ENCODE measurements at places on chromosomes 2 and 18.
A peak's percentile ranks its signal among the peaks of the same experiment; 100 is the strongest.

GRCh38 chr18:3592864-3593263 lies 142.9 kb downstream of the TGIF1 start:
- no peak for DNase-seq

- DNase-seq = no peak
Observed at GRCh38 chr2:173997269-173997668, 32.1 kb upstream of the SP3 start.

DNA sequence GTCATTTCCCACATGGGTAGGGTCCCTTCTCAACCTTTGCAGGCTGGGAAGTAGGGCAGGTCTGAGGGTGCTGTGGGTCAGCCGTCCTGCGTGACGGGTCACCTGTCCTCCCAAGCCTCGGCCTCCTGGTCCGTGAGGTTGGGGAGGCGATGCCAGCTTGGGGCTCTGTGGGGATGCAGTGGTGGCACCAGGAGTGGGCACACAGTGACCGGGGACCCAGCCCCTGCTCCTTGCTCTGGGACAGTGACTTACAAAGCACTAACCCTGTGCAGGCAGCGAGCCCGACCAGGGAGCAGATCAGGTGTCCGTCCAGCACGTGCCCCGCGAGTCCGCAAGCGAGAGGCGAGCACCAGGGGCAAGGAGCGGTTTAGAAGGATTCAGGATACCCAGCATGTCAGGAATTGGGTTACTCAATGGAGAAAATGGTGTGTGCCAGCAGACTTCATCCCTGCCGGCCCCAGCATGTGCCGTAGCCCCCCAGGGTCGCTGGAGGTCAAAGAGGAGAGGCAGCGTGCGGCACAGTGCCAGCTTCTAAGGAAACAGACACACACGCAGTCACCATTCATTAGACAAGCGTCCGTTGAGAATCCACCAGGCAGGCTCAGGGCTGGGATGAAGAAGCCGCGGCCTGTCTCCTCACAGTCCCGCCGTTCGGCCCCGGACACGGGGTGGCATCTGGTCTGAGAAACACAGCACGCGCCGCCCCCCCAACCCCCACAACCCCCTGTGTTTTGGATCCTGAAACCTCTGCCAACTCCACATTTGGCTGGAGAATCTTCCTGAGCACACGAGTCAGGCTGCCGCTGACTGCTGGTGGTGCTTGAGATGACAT lies 11.7 kb downstream of the COLEC11 start:
- no peak for DNase-seq

DNA sequence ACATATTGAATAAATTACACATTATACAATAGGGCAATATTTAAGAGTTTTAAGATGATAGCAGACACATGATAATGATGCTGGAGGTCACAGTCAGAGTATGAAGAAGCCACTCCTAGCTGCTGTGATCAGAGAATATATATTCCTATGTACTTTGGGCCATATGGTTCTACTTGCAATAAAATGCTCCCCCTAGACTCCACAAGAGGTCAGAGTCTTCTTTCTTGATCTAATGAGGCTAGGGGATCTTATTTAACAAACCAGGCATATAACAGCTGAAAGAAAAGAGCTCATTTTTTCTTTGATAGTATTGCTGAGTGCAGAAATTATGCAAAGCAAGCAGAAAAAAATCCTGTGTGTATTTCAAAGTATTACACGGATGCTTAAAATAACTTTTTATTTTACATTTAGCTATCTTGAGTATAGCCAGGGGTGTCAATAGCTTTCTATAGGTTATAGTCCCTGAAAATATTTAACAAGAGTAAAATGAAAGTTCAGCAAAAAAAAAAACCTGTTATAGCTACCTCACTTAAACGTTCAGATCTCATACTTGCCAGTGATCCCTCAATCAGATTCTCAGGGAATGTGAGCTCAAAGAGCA lies 748.7 kb upstream of the CHAC2 start:
- DNase-seq = no peak

DNA sequence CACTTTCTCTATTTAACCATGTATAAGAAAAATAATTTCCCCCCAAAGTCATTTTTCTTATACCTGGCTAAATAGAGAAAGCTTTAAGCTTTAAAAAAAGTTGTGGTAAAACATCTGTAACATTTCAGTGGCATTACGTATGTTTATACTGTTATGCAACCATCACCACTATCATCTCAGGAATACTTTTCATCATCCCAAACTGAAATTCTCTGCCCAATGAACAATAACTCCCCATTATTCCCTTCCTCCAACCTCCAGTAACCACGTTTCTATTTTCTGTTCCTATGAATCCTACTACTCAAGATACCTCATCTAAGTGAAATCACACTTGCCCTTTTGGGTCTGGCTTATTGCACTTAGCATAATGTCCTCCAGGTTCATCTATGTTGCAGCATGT lies 1.7 kb upstream of the SLC3A1 start:
- DNase-seq = no peak

- DNase-seq = no peak
Observed at GRCh38 chr18:11511434-11512095, 97.8 kb upstream of the SLC35G4 start.

GRCh38 chr2:135904341-135904989 lies 28.2 kb upstream of the MCM6 start:
- DNase-seq = no peak

DNA sequence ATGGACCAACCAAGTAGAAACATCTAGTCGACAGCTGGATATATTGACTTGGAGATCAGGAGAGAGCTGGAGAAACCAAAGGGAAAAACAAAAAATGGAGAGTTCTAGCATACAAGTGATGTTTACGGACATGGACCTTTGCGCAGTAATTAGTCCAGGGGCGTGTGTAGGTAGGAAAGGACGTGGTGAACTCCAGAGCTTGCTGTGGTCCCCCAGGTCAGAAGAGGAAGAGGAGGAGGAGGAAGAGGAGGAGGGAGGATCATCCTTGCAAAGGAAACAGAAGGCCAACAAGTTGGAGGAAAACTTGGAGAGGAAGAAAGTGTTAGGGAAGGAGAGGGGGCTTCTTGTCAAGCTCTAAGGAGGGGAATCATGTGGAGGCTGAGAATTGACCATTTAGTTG lies 17.5 kb downstream of the TRAF3IP1 start:
- no peak for DNase-seq

GRCh38 chr2:181573140-181573736 lies 83.7 kb downstream of the CERKL start:
- no peak for DNase-seq

DNA sequence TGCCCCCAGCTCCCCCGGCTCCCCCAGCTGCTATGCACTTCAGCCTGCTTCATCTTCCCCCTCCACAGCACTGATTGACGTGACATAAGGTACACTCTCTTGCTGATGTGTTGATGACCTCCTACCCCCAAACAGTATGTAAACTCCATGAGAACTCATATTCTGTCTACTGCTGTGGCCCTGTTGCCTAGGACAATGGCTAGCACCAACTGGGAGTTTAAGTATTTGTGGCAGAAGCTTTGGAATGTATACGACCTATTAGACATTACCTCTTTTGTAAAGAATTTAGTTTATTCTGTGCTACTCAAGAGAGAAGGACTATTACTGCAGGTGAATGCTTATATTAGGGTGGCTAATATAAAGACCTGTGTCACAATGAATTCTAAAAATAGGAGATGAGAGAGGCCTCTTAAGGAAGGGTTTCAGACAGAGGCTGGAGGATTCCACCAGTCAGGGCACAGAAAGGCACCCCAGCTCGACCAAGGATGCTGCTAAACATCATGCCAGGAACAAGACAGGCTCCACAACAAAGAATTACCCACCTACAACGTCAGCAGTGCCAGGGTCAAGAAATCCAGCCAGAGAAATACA lies 60.6 kb downstream of the CABYR start:
- no peak for DNase-seq

DNA sequence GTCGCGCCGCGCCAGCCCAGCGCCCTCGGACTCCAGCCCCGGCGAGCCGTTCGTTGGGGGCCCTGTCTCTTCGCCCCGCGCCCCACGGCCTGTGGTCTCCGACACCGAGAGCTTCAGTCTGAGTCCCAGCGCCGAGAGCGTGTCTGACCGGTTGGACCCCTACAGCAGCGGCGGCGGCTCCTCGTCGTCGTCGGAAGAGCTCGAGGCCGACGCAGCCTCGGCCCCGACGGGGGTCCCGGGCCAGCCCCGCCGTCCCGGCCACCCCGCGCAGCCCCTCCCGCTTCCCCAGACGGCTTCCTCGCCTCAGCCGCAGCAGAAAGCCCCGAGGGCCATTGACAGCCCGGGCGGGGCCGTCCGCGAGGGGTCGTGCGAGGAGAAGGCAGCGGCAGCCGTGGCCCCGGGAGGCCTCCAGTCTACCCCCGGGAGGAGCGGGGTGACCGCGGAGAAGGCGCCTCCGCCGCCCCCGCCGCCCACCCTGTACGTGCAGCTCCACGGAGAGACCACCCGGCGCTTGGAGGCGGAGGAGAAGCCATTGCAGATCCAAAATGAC lies 1.4 kb downstream of the PHLPP1 start:
- peak; percentile 9 for DNase-seq

DNA sequence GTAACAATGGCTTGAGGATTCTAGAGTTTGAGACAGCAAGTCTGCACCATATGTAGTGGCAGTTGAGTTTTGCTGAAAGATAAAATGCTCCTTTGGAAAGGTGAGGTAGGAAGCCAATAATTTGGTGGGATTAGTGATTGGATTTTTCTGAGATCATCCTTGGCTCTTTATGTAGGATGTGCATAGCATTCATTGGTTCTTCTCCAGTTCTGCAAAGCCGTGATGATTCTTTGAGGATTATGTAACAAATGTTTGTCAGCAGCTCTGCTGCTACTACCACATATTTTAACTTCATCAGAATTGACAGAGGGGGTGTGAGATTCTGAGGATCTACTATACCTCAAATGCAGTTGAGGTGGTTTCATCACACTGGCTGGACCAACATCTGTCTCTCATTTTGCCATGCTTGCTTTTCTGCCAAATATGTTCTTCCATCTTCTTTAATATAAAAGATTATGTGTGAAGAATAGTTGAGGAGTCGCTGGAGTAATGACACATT lies 188.9 kb upstream of the RASGRP3 start:
- no peak for DNase-seq

GRCh38 chr18:12552879-12553242 lies 105.0 kb downstream of the SPIRE1 start:
- DNase-seq = no peak

GRCh38 chr2:55232084-55232862 lies at the start of the genes CLHC1 and RPS27A:
CLHC1 (minus strand) TSS chr2:55232293; CDS start chr2:55222411, 9,882 bp downstream.
RPS27A (plus strand) TSS chr2:55232688; CDS start chr2:55232825, 137 bp downstream.
- peak; percentile 90 for DNase-seq

GRCh38 chr2:144237108-144237507 lies 282.8 kb downstream of the ZEB2 start:
- no peak for DNase-seq

GRCh38 chr18:6729247-6730091 lies at the start of gene ARHGAP28:
ARHGAP28 (plus strand) TSS chr18:6729716; CDS start chr18:6729822, 106 bp downstream.
- no peak for DNase-seq

GRCh38 chr2:100527440-100528015 lies 35.3 kb upstream of the PDCL3 start:
- no peak for DNase-seq

- DNase-seq = no peak
Observed at GRCh38 chr2:208319391-208319790, 53.3 kb downstream of the PIKFYVE start.

DNA sequence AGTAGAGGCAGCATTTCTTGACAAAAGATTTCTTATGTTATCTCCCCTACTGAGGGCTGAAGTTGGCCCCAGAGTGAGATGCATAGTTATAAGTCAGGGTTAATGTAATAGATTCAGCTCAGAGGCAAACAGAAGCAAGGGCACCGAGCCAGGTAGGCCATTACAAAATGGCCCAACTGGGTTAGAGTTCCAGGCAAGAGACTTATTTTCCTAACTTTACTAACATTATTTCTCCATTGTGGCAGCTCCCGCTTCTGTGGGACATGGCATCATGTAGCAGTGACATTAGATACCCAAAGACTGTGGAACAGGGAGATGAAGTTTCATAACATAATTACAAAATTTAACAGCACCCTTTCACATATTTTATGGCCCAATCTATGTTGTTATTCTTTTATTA lies 27.1 kb downstream of the TSPYL6 start:
- DNase-seq = no peak

- DNase-seq = no peak
Observed at GRCh38 chr2:240457223-240458043, 22.0 kb downstream of the GPC1 start.

DNA sequence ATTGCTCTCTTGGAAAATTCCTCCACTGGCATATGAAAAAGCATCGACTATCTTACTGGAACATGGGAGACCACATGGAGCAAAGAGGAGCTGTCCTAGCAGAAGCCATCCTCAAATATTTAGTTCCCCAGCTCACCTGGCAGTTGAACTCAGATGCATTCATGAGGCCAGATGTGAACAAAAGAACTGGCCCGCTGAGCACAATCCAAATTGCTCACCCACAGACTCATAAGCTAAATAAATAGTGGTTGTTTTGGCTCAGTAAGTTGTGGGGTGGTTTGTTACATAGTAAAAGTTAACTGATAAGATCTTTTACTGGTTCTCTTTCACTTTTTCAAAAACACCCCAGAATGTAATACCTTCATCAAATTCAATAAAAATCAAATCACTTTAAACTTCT lies 108.6 kb upstream of the CWC22 start:
- DNase-seq = no peak

DNA sequence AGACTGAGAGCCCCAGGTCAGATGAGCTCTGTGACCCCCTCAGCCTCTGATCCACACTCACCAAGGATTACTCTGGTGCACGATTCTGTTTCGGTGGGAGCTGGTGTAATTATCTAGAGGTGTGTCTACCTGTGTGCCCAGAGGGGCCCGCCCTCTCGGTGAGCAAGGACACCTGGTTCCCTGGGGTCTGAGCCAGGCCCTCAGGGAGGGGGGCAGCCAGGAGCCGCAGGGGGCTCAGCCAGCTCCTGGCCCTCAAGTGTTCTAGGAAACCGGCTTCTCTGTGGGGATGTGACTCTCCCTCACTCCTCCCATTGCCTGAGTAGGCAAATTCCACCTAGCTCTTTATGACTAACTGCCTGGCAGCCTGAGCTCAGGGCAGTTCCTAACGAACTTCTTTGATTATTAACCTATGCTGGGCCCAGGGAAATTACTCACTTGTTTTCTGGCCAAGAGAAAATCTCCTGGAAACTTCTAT lies 17.4 kb downstream of the AGAP1 start:
- DNase-seq = no peak

GRCh38 chr2:120669971-120670370 lies 65.7 kb upstream of the GLI2 start:
- DNase-seq = no peak

DNA sequence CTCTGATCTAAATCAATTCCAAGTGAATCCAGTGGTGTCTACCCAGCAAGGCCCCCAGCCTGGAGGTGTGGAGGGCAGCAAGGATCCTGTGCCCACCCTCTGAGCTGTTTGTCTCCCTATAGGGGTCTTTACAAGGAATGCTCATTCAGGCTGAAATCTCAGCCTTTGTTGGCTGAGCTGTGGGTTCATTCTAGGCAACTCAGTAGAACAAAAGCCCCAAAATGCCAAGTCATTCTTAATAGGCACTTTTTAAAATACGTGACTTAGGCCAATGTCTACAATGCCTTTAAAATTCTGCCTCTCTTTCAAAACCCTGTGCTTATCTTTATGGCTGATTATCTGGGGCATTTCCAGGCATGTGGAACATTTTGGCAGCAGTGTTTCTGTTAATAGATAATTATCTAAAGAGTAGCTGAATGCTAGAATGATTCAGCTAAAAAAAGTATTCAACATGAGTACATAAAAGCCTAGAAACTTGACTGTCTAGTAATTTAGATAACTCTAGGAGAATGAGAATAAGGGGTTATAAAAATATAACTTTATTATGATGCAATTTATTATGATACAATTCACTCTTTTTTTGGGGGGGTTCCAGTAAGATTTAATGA lies 7.4 kb downstream of the UGT1A6 start:
- no peak for DNase-seq

- no peak for DNase-seq
Observed at GRCh38 chr18:76914314-76914713, 92.0 kb downstream of the ZNF236 start.

- DNase-seq = no peak
Observed at GRCh38 chr18:63511285-63511684, 30.9 kb upstream of the SERPINB12 start.
